ENCODE measurements at places on chromosomes 5 and 9. TPM values are rescaled to one million over a fixed set of nuclear protein-coding genes. Genes with fewer than 3 reads are reported as not detected.

The ANKRD55 gene
- not detected for total RNA-seq

The PTTG1 gene
- total RNA-seq = 17.7 TPM

The CCL27 gene
- total RNA-seq = not detected

The F2R gene
- 15.1 TPM for total RNA-seq

DNA sequence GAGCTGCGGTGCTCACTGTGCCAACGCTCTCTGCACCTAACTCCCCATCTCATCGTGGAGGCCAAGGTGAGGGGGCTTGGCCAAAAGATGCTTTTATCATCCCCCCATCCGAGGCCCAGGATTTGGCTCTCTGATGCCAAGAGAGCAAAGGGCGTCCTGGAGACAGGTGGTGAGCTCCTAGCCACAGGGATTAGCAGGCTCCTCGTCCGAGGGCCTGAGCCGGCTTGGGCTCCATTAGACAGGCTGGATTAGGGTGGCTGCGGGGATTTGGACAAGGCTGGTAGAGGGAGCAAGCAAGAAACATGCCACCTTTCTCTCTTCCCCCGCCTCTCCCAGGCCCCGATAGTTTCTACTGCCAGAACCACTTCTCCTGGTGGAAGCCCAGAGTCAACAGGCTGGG is 1.0 kb upstream of the GRM6 start:
- DNase-seq = no peak

- DNase-seq = no peak
These were observed 327.1 kb upstream of the NUDT12 start for GRCh38 chr5:103889500-103890209.

DNA sequence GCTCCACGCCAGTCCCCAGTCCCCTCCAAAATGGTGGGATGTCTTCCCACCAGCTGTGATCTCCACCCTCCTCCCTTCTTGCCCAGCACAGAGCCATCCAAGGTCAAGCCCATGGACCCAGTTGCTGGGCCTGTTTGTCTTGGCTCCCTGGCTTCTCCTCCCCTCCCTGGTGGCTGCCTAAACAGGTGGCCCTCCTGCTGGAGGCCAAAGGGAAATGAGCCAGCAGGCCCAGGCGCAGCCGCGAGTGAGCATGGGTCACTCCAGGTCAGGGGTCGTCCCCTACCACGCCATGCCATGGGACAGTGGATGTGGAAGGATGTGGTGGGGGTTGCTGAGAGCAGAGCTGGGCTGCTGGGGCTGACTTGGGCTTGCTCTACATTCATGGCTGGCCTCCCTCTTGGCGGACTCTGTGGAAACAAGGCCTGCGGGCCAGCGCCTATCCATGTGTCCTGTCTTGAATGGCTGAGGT is 33.6 kb downstream of the COL15A1 start:
- no peak for DNase-seq

- no peak for DNase-seq
These were observed 150.5 kb downstream of the YTHDC2 start for GRCh38 chr5:113663879-113664541.

- DNase-seq = no peak
These were observed 36.3 kb upstream of the PTPRD start for GRCh38 chr9:10649076-10649475.

- DNase-seq = no peak
These were observed 349.9 kb downstream of the PIK3R1 start for GRCh38 chr5:68565427-68565826.

DNA sequence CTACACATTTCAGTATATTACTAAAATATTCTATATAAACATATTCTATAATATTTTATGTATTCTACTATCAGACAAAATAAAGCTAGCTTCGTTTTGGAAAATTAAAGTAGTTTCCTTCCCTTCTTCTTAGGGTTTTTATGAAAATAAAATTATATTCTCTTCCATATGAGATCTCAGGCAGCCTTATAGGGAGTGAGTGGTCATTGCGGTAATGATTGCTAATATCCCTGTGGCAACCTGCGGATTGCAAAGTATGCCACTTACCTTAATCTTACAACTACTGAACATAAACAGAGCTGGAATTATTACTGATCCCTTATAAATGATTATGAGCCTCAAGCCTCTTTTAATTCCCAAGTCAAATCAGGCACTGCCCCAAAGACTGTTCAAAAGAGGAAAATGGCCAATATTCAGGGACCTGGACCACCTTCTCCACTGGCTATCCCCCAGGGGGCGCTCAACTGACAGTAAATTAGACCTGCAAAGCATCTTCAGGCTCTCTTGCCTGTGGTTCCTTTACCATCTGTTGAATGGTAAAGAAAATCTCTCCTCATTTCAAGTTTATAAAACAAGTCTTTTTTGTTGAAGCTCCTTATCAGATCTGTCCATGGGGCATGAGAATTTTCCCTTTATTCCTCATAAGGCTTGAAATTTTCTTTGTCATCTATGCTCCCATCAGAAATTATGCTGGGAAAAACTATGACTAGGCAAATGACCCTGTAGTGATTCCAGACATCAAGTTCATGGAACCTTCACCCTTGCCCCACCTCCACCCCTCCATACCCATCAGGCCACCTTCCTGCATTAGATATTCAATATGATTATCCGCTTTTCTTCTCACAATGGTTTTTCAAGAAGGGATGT is 163.9 kb downstream of the CEMIP2 start:
- peak; percentile 69 for DNase-seq

GRCh38 chr9:14318934-14319580 is 5.1 kb upstream of the NFIB start:
- no peak for DNase-seq

DNA sequence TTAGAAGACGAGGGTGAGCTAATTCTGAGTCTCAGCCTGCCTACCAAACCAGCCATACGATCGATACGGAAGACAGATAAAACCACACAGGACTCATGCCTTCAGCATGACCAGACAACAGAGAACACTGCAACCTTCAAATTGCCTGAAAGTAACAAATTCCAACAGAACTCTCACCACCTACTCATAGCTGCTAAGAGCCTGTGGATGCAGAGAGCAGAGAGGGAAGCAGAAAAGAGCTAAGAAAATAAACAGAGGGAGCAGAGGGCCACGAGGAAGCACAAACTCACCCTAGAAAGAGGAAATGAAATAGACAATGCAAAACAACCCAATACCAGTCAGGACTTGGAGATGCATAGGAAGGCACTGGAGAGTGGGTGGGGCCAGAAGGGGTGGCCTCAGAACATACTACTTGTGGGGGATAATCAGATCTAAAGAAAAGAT is 86.7 kb upstream of the TAS2R1 start:
- no peak for DNase-seq

- DNase-seq = no peak
These were observed 38.4 kb downstream of the STXBP1 start for GRCh38 chr9:127650518-127650917.

DNA sequence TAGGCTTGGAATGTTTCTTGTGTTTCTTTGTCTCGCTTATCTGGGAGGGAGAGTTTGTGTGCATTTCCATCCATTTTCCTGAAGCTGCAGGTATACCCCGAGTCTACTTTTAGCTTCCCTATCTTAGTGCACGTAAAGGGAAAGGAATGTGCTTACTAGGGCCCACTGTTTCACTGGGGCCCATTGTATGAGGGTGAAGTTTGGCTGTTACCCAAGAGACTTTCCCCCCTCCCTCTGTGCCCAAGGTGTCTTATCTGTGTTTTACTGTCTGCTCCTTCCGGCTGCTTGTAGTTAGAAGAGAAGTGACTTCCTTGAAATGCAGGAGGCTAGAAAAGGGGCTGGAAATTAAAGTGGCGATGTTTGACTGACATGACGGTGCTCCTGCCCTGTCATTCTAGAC is 12.1 kb upstream of the BTNL3 start:
- DNase-seq = no peak

DNA sequence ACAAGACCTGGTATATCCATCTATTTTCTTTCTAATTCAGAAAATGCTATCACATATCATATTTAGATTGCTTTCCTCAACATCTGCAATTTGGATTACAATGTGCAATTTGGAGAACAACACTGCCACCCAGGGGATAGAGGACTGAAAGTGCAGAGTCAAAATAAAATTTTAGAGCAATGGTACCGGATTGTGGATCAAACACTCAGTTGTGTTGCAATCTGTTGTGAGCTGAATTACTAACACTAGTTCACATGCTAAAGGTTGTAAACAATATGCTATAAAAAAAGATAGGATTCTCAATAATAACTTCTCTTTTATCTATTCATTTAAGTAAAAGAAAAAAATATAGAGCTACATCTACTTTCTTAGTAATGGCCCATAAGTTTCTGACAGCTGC is 11.9 kb upstream of the SRFBP1 start:
- DNase-seq = no peak

GRCh38 chr9:114084282-114085073 is 6.4 kb upstream of the AMBP start:
- no peak for DNase-seq

GRCh38 chr9:121252104-121252851 is 15.7 kb upstream of the GSN start:
- DNase-seq = no peak

DNA sequence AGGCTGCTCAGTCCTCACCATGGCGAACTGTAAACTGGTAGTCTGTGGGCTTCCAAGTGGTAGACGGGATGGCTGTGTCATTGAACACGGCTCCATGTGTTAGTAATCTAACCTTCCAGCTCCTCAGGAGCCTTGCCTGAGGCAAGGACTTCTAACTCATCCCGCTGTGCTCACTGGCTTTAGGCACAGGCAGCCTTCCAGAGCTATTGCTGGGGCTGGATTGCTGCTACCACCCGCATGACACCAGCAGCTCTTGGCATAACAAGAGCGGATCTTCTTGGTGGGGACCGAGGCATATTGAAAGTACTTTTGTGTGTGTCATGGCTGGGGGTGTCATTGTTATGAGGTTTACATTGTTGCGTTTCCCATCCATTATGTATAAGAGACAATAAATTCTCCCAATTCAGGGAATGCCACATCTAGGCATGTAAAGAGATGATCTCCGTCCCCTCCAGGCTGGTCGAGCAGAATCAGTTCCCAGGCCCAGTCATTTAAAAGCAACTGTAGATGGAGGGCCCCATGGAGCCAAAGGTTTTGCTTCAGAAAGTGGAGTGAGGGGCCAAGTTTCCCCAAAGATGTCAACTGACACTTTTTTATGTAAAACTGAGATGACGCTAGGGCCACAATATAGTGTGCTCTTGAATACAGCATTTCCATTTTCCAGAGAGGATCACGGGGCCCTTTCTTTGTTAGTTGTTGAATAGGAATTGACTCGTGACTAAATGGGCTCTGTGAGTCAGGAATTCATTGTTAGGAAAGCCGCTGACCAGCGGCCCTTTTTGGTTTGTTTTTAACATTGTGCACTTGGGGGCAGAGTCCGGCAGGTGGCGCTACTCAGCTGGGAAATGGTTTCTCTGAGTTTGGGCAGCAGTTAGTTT is 759.5 kb downstream of the TAF11L14 start:
- DNase-seq = no peak

- no peak for DNase-seq
These were observed 113.7 kb upstream of the EPB41L4A start for GRCh38 chr5:112532654-112533360.

GRCh38 chr5:115888027-115888426 is 46.3 kb downstream of the AP3S1 start:
- DNase-seq = no peak

DNA sequence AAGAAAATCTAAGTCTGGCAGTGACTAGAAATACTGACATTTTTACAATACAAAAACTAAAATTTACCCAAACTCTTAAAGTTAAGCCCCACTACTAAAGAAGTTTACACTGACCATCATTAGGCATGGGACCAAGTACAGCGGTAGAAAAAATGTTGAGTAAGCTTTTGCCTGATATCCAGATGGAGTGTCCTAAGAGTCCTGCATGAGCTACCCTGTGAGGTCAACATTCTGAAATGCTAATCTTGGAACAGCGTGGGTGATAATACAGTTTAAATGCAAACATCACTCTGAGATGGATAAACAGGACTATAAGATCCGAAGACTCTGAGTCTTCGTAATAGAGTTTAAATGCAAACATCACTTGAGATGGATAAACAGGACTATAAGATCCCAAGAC is 189.7 kb downstream of the DCP2 start:
- no peak for DNase-seq

DNA sequence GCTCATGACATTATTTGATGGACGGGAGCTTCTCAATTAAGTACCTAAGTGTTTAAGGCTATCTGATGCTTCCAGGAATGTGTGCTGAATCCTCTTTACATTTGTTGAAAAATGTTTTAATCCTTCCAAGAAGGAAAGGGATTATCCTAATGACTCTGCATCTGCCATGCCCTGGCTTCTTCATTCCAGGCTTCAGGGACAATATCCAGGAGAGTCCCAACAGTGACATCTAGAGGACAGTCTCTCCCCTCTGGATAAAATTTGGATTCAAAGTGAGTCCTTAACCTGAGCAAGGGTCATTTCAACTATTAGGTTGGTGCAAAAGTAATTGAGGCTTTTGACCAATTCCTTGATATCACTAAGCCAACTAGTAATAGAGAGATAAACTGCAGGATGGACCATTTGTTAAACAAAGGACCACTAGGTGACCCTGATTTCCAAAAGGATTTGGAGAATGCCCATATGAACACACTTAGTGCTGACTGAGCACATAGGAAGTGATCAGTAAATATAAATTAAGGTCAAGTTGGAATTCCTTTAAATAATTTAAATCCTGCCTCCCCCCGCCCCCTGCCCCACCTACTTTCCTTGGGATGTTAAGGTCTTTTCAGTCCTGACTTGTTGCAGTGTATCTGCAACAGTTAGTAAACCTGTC is 19.1 kb downstream of the TNFSF8 start:
- no peak for DNase-seq

- DNase-seq = no peak
These were observed 48.2 kb downstream of the DAPK1 start for GRCh38 chr9:87545858-87546257.

DNA sequence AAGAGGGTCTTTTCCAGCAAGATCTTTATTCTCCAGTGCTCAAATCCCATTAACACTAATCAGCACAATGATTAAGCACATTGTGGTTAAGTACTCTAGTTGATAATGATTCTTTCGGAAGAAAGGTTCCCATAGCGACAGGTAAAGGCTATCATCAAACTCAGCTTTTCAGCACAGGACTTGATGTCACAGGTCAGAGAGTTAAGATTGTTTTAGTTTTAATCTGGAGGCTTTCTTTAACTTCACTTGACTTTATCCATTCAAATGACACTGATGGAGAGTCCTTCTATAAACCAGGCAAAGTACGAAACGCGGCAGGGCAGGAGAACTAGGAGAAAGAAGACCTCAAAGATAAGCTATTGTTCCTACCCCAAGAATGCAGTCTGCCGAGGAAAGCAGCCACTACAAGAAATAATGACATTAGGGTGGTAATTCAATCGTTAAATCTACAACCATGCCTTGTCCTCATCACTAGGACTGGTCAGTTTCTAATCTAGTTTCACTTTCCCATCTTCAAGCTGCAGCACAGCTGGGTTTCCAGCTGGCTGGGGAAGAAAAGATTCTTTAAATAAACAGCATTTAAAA is 4.6 kb downstream of the NRG2 start:
- no peak for DNase-seq

DNA sequence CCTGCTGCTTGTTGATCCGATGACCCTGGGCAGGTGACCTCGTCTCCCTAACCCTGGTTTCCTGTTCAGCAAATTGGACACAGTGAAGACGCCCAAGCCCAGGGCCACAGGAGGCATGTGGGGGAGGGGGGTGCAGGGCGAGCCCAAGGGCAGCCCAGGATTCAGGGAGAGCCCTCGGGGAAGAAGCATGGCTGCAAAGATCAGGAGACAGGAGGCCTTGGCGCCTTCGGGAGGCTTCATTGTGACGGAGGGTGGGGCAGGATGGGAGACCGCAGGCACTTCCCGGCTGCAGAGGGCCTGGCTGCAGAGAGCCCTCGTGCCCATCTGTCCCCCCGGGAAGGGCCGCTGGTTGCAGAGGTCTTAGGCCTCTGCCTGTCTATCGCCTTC is 6.2 kb downstream of the ASS1 start:
- DNase-seq = no peak

- DNase-seq = no peak
These were observed 17.3 kb downstream of the MAMDC2 start for GRCh38 chr9:70060883-70061507.

GRCh38 chr5:90366948-90367347 is 42.6 kb downstream of the CETN3 start:
- DNase-seq = no peak

All from breast epithelium (tissue), 4 donors.